ENCODE measurements at places on chromosomes 4 and X. TPM values are rescaled to one million over a fixed set of nuclear protein-coding genes. Genes with fewer than 3 reads are reported as not detected.

- no peak for DNase-seq
These were observed 120.0 kb upstream of the EGFL6 start for GRCh38 chrX:13449441-13449840.

- no peak for DNase-seq
These were observed 98.9 kb upstream of the SH3RF1 start for GRCh38 chr4:169369634-169370033.

GK gene
- total RNA-seq: 9.8 TPM

TSPYL2 gene
- total RNA-seq: 20.7 TPM

DNA sequence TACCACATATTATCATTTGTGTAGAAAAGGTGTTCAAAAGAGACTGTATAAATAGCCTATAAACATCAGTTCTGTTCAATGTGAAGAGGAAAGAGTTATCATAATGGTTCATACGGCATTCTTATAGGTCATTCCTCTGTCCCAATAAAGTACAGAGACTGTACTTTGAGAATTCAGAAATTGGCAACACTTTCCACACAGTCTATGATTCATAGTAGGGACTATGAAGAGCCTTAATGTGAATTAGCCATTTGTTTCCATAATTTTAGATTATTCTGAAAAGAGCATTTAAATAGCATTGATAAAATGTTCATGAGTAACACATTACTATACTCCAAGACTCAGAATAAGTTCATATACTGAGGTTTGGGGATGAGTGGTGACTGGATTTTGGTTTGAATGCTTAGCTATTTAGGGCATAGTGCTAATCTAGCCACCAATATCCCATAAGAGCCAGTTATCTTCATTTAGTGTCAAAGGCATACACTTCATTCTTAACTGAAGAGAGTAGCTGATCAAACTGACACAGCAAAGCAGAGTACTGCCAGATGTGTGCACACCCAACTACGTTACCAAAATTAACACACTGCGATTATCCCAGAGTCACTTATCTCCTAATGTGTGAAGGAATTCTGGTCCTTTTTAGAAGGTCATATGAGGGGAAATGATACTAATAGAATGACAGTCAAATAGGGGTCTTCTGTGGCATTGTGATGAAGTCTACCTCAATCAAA is 10.2 kb downstream of the ANK2 start:
- DNase-seq: no peak

DNA sequence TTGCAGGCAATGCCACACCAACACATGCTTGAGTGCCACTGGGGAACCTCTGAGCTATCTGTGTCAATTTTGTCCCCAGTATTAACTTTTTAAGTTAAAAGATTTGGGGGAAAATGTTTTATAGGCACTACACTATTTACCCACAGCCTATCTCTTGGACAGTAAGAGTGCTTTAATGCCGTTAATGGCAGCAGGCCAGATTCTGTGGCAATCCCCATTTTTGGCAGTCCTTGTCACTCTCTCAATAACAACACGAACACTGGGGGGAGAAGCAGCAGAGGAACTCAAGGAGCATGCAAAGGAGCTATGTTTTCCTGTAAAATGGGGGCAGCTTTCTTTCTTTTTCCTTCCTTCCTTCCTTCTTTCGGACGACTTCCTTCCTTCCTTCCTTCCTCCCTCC is 168.6 kb downstream of the NSUN7 start:
- DNase-seq: no peak

- DNase-seq: no peak
These were observed 944.4 kb downstream of the PDHA2 start for GRCh38 chr4:96784336-96784735.

ZFP92 gene
- 0.66 TPM for total RNA-seq

- no peak for DNase-seq
These were observed 19.0 kb upstream of the DCX start for GRCh38 chrX:111431001-111431400.

DNA sequence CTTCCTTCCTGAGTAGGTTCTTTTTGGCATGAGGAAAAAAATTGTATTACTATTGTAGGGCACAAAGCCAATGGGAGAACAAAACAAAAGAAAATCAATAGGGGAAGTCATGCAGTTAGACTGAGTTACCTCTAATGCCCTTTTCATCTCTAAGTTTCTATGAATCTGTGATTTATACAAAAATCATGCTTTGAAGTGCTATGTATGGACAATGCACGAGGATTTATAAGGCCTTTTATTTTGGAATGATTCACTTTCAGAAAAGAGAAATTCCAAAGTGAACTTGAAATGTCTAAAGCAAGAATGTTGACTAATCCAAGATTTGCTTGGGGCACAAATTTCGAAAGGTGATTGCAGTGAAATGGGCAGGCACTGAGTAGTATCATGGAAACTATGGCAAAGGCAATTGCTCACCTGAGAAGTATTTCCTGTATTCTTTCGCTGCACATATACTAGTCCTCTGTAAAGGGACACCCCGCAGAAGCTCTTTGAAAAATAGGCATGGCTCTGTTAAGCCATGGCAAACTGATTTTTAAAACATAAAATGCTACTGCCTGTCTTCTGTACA is 52.8 kb downstream of the ADGRG4 start:
- DNase-seq: no peak

- no peak for DNase-seq
These were observed 12.7 kb downstream of the DOK7 start for GRCh38 chr4:3475713-3476260.
